ENCODE measurements at places on chromosomes 6 and 20.

DNA sequence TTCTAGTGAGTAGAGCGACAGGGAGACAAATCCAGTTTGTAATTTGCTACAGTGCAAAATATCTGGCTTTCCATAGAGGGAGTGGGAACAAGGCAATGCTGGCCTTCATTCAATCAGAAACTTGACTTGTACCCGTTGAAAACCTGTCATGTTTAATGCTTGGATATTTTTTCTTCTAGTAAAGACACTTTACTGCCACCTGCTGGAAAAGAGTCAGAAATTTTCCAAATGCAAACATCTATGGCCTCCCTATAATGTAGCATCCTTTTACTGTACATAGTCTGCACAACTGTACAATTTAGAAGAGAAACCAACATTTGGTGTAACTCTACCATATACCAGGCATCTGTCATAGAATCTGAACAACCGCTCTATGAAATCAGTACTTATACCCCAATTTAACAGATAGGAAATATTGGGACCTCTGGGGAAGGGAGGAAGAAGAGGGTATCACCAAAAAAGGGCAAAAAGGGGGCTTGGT, 16.7 kb upstream of the TBC1D20 start:
- peak; percentile 18 for DNase-seq

DNA sequence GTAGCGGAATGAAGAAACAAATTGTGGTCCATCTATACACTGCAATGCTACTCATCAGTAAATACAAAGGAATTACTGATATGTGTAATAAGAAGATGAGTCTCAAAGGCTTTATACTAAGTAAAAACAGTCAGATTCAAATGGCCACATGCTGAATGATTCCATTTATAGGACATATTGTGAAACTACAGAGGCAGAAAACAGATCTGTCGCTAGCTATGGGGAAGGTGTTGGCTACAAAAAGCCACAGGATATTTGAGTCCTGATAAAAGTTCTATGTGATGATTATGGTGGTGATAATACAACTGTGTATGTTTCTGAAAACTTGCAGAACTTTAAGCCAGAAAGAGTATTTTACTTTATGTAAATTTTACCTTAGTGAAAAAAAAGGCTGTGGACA, 313.2 kb downstream of the HDGFL1 start:
- no peak for DNase-seq

- DNase-seq = no peak
Observed at GRCh38 chr6:42841844-42842584, 37.4 kb upstream of the RPL7L1 start.

GRCh38 chr6:105898286-105898685, 187.8 kb upstream of the PRDM1 start:
- no peak for DNase-seq

- no peak for DNase-seq
Observed at GRCh38 chr20:873875-874607, 40.5 kb downstream of the FAM110A start.

- no peak for DNase-seq
Observed at GRCh38 chr6:79609225-79609595, 21.9 kb upstream of the SH3BGRL2 start.

- peak; percentile 43 for DNase-seq
Observed at GRCh38 chr6:3766214-3766613, 14.7 kb upstream of the PXDC1 start.

DNA sequence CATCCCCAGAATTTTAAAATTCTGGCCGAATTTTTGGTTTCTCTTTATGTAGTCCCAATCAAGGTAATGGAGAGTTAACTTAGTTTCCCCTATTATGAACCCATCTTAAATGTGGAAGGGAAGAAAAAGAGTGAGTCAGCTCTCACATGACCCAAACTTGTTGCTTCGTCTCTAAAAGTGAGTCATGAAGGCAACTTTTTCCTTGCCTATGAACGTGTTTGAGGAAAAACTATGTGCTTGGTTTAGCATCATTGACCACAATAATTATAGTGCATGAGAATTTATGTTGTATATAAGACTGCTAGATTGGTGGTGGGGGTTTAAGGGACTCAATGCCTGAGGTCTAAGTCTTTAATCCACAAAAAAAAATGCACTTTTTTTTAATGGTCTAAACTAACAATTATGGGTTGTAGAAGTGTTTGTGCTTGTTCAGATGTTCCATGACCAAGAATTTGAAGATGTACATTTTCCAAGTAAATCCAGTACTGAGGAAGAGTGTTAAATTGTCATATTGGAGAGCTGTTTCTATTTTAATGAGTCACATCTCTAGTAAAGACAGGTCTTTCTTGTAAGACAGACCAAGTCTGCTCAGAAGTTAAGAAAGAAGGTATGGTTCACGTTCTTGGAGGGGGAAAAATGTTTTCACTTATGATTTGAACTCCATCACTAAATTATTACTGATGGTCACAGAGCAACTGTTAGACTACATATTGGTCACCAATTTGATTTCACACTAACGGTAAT, 409.9 kb upstream of the MARCKS start:
- DNase-seq = peak; percentile 36

DNA sequence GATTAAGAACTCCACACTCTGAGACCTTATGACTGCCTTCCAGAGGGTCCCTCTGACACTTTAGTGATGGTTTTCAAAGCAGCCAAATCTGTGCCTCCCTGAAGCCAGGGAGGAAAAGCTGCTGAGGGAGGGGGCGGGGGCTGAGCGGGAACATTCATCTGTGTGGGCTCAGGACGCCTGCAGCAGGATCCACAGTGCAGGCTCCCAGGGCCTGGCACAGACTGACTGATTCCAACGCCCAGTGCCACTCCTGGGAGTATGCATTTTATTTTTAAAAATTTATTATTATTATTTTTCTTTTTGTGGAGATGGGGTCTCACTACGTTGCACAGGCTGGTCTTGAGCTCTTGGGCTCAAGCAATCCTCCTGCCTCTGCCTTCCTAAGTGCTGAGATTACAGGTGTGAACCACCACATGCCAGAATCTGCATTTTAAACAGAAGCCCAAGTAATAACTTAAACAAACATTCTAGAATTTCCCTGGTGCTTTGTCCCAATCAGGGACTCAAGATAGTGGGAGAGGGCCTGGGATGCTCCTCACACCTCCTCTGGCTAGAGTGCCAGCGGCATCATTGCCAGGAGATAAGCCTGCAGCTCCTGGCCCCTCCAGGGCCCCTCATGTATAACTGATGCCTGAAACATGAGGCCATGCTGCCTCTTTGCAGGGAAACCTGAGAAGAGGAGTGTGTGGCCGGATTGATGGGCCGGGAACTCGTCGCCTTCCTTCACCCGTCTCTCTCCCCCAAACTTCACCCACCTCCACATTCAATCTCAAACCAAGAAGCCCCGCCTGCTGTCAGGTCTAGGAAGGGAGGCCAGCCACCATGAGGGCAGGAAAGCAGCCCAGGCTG, 438 bp upstream of the TMC2 start:
- DNase-seq = no peak
